AML-193 (cell line): ENCODE measurements at places on chromosomes 3 and 15.

GRCh38 chr3:13976469-13976868 is 96.6 kb upstream of the WNT7A start:
- DNase-seq: no peak

DNA sequence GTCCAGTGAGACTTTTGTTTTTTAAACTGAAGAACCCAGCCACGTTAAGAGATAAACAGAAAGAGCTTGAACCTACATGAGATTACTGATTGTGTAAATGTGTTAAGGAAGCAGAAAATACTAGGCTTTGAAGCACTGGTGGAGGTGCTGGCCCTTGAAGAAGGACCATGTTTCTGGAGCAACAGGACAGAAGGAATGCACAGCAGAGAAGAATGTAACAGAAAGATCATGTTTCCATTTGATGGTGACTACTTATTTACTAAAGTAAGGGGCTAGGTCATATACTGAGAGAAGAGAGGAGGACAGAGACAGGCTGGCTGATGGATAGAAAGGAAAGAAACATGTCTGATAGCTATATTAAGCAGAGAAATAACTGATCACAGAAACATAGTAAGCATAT is 88.8 kb downstream of the CLASP2 start:
- no peak for DNase-seq

GRCh38 chr15:98876451-98877369 is 130.9 kb downstream of the PGPEP1L start:
- DNase-seq: no peak

DNA sequence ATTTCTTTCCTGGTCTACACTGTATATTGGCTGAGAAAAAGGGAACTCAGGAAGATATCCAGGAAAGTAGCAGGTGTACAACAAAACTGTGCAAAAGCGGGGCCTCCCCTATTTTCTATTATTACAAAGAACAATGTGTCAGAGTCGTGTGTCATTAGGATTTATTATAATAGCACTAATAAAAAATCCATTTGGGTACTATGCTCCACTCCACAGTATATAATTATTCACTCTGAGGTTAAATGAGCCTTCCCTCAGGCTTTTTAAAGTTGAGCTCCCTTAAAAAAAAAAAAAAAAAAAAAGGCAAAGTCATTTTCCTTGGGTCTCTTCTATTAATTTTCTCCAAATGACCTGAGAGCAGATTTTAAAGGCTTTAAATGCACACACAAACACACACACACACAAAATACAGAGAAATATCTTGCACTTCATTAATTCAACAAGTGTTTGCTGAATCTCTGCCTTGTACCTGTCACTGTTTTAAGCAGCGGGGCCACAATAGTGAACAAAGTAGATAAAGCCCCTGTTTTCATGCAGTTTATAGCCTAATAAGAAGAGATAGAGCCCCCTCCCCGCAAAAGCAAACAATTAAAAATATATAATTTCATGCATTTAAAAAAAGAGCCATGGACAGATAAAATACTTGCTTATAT is 1.3 kb upstream of the DPP8 start:
- DNase-seq: no peak

DNA sequence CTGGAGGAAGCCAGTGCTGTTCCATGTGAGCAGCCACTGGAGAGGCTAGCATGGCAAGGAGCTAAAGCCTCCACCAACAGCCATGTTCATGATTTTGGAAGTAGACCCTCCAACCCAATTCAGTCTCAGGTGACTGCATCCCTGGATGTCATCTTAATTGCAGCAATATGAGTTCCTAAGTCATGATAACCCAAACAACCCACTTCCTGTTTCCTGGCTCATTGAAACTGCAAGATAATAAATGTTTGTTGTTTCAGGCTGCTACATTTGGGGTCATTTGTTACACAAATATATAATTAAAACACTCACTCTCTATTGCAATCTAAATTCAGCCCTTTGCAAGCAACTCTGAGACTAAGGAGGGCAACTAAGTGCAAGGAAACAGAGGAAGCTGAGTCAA is 62.4 kb upstream of the SLC24A5 start:
- DNase-seq: no peak

DNA sequence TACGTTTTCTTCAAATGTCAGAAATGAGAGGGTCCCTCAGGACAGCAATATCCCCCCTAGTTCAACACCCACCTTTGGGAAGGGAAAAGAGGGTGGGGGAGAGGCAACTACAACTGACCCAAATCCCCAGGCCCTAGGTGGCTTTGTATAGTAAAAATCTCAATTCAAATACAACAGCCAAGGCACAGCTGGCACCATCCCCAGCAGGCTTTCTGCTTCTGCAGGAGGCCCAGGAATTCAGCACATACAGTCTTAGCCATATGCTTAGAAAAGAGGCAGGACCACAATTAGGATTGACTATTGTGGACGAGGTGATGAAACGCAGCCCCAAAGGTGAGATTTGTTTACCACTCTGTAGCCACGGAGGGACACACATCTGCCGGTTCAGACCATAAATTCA is 15.8 kb downstream of the NR2E3 start:
- DNase-seq: no peak

GRCh38 chr3:117788506-117788905 is 1078.9 kb downstream of the TUSC7 start:
- DNase-seq: no peak

DNA sequence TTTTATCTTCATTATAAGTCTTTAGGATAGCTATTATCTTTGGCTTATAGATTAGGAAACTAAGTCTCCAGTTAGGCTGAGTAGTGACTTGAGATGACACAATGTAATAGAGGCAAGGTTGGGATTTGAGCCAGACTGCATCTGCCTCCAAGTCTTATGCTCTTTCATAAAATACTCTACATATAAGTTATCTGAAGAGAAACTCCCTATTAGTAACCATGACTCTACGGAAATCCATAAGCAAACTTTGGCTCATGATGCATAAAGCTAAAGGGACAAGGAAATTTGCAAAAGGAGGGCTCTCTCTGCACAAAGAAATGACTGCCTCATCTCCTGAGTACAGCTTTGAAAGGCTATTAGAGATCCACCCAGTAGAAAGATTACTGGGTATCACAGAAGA is 77.6 kb upstream of the FRMD4B start:
- DNase-seq: no peak

DNA sequence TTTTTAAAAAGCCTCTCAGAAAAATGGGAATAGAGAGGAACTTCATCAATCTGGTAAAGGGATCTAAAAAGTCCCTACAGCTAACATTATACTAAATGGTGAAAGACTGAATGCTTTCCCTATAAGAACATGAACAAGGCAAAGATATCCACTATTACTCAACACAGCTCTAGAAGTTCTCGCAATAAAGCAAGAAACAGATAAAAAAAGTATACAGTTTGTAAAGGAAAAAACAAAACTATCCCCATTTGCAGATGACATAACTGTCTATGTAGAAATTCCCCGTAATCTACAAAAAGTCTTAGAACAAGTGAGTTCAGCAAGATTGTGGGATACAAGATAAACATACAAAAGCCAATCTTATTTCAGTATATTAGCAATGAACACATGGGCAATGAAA is 15.4 kb downstream of the EDC3 start:
- DNase-seq: no peak

DNA sequence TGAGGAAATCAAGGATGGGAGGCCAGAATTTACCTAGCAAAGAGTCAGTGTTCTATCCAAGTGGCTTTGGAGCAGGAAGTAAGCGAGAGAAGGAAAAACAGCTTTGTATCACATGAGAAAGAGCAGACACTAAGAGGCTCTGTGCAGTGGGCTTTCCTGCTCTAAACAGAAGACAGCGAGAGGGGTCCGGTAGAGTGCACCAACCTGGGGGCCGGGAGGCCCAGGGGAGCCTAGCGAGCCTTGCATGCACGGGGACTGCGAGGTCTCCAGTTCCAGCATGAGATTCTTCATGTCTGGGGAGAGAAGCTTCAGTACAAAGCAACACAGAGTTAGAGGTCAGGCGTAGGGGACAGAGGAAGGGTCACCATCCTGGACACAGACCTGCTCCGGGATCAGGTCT is 33.5 kb downstream of the COLQ start:
- DNase-seq: no peak

DNA sequence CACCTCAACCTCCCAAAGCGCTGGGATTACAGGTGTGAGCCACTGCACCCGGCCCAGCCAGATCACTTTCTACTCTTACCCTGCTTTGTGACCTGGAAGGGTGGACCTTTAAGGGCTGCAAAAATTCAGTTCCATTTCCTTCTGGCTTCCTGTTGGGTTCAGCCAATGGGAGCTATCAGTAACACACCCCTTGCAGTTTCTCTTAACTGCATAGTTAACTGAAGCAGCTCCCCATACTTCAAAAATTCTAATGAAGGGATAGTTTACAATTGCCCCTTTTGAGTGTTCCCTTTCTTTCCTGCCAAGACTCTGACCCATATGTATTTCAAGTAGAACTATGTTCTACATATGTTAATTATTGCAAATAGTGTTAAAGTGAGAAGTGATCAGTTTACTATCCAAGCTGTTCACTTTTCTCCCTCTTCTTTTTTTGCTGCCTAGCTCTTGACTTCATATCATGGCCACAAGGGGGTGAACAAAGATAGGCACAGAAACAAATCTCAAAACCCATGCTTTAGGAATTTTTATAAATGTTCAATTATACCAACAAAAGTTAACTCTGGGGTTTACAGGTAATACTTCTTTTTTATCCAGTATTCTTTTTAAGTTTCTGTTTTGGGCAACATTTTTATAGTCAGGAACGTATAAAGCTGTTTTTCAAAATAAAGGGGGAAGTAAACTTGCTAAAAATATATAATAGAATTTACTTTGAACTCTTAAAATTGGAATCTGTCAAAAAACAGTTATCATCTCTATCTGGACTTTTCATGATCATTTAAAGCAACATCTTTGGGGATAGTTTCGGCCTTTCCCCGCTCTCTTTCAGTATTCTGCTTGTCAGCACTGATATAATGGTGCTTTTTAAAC is 8.1 kb downstream of the PGBD4 start:
- peak; percentile 60 for DNase-seq

- no peak for DNase-seq
Measured at GRCh38 chr15:43067717-43068461, 37.9 kb downstream of the UBR1 start.

GRCh38 chr3:152204218-152204617 is 64.5 kb upstream of the MBNL1 start:
- peak; percentile 37 for DNase-seq

DNA sequence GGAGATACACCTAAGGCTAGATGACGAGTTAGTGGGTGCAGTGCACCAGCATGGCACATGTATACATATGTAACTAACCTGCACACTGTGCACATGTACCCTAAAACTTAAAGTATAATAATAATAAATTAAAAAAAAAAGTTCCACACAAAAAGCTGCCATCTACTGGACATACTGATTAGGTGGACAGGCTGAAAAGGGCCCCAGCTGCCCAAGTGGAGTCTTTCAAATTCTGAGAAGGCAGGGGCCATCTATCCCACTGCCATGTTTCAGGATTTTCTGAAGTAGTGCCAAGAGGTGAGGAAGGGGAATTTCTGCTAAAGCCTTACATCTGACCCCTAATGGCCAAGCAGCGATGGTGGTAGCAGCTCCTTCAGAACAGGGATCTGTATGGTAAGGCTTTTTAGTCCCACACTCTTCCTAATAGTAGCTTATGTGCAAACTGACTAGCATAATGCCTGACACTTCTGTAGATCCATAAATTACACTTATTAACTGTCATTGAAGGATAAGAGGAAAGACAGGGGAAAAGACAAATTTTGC is 7.7 kb downstream of the FSTL1 start:
- DNase-seq: no peak

DNA sequence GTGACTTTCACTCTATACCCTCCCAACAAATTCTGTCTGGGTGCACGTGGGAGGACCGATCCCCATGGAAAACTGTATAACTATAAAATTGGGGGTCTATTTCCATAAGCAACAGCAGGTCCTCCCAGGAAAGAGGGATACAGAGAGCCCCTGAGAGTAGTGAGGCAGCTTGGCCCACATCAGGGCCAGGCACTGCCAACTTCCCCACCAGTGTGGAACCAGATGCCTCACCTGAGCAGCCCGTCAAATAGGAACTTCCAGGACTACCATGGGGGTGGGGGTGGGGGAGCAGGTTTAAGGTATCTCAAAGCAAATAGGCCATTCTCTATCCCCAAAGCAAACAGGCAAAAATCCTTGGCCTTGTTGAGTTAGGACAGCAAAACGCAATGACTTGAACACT is 33.3 kb upstream of the DUSP7 start:
- DNase-seq: no peak

DNA sequence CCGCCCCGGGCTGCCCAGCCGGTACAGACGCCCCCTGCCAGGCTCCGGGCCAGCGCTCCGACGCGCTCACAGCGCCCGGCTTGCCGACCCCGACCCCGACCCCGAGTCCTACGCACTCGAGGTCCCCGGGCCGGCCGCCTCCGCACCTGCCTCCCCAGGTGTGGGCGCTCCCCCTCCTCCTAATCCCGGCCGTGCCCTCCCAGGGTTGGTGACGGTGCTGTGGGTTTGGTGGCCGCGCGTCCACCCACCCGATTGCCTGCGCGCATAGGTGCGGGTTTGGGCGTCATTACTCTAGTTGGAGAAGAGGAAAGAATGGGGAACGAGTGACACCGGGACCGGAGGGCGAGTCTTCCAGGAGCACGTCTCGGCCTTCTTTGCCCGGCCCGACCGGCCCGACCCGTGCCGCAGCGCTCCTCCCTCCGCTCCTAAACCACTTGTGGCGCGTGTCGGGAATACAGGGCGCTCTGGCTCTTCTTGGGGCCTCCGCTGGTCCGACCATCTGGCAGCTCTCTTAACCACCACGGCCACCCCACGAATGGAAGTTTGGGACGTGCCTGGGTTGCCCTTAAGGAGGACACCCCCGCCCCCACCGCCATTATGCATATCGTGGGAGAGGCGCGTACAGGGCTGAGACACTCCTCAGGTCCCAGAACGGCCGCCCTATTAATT is 810 bp upstream of the THRB start:
- DNase-seq: no peak

DNA sequence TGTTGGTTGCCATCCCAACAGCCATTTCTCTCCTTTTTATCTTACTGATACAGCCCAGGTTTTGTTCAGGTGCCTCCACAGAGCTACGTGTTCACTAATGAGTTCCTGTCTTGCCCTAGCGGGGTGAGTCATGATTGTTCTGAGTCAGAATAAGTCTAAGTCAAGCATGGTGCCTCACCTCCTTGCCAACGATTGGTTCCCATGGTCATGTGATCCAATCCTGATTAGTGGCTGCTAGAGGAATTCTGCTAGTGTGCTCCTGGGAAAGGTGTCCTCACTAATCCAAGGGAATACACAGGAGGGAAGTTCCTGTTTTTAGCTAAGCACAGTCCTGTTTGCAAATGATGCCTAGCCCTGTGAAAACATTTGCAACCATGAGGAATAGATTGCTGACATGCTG is 99.8 kb downstream of the NSUN3 start:
- no peak for DNase-seq

DNA sequence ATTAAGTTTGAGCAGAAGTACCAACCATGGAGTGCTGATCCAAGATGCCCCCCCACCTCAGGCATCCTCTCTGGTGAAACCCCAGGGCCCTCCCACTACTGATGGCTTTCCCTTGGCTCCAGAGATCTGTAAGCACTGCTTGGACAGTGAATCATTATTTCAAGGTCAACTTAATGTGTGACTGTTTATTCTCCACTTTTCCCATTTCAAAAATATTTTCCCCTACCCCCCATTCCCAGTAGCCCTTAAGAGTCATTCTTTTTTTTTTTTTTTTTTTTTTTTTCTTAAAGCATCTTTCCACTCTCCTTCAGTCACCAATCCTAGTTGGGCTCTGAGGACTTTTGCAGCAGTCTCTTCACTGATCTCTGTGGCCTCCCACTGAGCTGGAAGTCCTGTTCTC is 82.6 kb downstream of the PCCB start:
- DNase-seq: no peak

- no peak for DNase-seq
Measured at GRCh38 chr3:103059432-103059831, 624.6 kb downstream of the ZPLD1 start.
